C1 segment of cervical spinal cord (tissue), 14 donors: ENCODE measurements at places on chromosomes 5 and 9.

DNA sequence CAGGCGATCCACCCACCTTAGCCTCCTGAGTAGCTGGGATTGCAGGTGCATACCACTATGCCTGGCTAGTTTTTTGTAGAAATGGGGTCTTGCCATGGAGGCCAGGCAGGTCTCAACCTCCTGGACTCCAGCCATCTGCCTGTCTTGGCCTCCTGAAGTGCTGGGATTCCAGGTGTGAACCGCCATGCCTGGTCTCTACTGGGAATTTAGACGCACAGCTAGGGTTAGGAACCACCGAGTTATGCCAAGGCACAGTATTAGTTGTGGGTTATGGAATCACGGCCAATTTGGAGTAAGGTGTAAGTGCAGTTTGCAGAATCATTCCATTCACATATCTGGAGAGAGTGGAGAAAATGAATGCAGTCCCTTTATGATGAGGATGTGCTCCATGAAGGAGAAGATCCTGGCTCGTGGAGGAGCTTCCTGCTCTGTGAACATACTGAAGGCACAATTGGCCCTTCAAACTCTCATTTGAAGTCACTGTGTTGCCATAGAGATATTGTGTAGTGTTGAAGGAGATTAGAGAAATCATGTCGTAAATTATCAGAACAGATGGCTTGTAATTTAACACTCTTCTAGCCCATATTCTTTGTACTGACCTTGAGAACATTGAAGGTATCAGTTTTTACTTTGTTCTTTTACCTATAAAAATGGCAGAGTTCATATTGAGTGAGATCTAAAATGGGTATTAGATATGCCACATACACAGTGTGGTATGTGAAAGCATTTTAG is 18.8 kb downstream of the TRIO start:
- no peak for DNase-seq

DNA sequence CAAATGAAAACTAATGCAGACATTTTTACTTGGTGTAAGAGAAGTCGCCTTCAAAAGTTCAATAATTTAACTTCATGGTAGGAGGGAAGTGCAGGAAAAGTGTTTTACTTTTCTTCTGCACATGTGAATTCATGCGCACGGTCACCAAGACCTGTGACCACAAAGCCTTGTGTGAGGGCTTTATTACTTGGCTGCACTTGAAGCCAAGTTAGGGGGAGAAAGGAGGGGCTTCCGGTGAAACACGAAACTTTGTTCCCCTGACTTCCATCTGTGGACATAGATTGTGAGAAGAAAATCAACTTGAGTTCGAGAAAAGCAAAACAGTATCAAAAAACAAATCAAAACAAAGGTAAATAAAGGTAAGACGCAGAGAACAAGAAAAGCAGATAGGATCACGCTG is 239.9 kb downstream of the ROR2 start:
- DNase-seq, result no peak

DNA sequence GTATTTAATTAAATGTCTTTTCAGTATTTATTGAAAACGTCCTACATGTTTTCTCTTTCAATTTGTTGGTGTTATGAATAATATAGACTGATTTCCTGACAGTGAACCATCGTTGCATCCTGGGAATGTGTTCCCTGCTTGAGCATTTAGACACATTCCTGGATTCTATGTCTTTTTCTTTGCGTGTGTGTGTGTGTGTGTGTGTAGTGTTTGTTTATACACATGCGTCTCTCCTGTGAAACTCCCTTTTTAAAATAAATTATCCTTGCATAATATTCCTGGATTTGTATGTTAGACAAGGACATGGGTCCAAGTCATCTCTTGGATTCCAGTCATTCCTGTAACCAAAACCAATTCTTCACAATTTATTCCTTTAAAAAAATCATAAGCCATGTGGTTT is 153.4 kb downstream of the HSPA4 start:
- DNase-seq, result no peak

DNA sequence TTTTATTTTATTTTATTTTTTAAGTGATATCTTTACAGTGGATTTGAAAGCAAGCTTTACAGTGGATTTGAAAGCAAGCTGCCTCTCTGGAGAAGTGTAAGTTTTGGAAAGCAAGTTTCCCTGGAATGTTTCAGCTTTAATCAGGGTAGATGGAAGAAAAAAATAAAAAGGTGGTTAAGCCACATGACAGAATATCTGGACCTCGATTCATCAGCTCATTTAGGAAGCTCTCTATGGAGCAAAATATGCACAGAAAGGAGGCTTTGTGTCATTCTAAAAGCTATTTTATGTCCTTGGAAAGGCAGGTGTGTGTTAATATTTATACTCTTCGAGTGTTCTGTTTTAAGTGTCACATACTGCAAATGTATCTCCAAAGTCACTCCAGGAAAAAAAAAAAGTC is 409.2 kb upstream of the KLF4 start:
- DNase-seq, result no peak
